Fibroblast of skin of left quadriceps (primary cell): ENCODE measurements at places on chromosomes 12 and 14.

GRCh38 chr14:65729566-65729965, 317.0 kb downstream of the FUT8 start:
- no peak for DNase-seq

DNA sequence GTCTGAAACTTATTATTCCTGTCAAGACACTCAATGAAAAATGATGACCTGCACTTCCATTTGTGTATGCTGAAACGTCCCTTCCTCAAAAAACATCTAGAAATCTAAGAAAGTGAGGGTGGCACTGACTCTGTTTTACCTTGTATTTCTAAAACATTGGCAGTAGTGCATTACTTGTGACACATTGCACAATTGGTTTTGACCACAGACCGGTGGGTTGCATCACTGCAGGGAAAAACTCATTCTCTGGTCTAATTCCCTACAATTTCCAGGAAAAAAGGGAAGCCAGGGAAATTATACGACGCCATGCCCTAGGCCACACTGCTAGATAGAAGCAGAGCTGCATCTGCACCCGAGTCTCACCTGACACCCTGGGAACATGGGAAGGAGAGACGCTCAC, 156.7 kb downstream of the NTF3 start:
- DNase-seq = no peak

DNA sequence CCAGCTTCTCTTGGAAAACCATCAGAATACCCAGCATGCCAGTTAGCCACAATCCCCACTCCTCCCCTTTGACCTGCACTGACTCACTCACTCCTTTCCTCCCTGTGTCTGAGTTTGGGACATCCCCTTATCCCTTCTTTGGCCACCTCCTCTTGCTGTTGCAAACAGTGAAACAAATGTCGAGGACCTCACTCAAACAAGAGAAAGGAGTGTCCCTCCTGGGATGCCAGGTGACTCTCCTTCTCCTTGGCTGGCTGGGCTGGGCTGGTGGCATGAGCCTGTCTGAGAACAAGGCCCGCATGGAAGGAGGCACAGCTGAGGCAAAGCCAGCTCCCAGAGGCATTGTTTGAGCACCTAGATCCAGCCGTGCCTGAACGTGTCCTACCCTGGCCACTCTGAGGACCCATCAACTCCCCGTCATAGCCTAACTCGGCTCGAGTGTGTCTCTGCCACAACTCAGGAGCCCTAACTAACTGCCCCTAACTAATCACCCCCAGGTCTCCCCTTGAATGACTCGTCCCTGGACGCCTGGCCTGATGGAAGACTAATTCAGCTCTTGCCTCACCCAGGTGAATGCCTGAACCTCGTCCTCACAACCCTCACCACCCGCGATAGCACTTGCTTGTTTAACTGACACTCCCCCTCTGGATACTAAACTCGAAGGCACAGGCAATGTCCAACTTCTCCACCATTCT, 43.0 kb downstream of the NCOR2 start:
- peak; percentile 59 for DNase-seq

DNA sequence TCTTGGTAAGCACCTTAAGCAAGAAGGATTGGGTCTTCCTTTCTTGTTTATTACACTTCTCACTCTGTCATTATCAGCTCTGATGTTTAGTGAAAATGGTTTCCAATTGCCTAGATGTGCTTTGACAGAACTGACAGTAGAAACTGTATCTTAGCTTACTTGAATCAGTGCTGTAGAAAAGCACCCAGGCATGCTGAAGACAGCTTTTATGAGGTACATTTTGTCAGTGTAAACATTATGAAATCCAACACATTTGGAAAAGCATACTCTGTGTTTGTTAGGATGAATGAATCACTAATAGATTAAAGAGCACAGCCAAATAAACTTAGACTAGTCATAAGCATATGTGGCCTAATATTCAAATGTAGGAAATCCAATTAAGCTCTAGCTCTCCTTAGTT, 290.2 kb upstream of the NPAS3 start:
- DNase-seq = peak; percentile 74

DNA sequence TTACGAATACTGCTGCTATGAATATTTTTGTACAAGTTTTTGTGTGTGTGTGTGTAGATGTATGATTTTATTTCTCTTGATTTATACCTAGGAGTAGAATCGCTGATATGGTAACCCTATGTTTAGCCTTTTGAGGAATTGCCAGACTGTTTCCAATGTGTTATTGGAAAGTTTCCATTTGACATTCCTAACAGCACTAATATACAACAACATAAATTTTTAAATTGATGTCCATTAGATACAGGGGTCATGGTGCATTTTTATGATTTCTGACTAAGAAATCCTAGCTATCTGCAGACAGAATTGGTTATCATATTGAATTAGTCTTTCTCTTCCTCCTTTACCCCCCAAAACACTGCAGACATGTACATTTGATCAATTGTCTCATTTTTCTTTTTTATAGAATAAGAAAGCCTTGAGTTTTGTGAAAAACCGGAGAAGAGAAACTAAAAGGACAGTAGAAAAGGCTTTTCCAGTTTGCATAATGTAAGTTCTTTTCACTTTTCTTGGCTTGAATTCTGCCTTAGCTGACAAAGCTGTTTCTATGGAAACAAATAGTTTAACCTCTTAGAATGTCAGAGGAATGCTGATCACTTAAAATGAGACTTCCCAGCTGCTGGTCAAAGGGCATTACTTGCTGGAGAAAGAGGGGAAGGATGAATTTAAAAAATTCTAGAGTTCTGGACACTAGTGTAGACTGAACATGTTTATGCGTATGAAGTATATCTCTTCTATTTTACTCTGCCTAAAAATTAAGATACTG, 28.2 kb downstream of the PALS1 start:
- DNase-seq = no peak

DNA sequence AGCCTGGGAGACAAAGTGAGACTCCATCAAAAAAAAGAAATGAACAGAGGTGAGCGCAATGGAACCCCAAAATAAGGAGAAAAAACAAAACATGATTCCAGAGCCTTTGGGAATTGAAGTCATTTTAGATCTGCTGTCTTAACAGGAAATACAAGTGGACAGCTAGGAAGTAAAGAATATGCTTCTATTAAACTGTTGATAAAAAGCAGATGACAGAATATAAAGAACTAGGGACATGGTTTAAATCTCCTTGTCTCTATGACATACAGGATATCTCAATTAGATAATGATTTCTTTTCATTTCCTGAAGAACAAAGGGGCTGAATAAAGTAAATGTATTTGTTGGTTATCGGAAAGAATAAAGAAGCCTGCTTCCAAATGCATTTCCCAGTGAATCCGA, 49.3 kb upstream of the ETV6 start:
- DNase-seq = no peak

GRCh38 chr12:25324861-25325260, 74.1 kb upstream of the KRAS start:
- no peak for DNase-seq

GRCh38 chr12:118307069-118307954, 65.4 kb downstream of the TAOK3 start:
- peak; percentile 88 for DNase-seq

DNA sequence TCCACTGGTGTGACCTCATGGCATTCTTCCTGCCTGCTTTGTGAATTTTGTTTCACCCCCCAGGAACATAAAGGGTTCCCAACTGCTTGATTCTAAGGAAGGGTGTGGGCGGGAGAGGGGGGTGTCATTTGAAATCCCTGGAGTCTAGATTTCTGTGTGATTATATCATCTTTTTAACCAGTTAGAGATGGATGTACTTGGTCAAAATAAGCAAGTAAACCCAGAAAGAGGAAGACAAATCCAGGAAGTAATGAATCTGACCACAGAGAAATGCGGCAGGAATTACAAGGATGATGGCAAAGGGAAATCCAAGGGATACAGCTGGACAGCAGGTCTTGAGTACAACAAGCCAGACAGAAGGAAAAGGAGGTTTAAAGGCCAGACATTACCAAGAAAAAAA, 38.9 kb downstream of the DMAC2L start:
- no peak for DNase-seq

DNA sequence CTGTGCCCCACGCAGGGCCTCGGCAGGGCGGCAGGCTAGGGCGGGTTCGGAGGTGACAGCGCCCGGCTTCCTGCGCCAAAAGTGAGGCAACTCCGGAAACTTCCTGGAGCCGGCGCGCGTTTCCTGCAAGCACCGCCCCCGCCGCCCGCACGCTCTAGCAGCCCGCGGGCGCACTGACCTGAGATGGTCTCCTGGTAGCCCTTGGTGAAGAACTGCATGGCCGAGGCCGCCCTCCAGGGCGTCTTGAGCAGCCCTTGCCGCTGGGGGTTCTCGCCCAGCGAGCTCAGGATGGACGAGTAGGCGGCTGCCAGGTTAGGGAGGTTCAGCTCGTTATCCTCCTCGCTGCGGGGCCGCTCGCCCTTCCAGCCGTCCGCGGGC, 494 bp downstream of the GCH1 start:
- DNase-seq = no peak

DNA sequence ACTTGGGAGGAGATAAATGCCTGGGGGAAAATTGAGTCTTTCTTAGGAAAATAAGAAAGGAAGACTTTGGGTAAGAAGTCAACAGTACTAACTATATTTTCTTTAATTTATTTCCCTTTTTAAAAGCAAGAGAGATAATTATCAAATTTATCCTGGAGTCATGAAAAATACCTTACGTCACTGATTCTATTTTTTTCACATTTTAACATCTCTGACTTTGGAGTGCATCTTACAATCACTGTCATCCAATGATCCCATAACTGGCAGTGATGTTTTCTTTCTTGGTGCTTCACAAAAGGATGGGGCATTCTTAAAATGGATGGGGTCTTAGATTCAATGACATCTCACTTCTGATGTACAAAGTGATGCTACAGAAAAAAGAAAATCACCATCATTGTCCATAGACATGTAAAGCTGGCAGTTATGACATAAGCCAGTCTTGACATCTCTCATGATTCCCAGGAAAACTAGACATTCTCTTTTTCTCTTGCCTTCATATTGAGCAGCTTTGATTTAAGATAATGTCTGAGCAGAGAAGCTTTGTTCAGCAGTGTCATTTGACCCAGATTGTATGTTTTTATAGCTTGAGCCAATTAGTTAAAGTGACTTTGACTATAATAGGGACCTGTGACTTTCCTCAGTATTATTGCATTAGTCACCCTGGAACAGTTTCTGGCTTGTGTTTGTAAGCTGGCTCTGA, 236.2 kb downstream of the EGLN3 start:
- DNase-seq = no peak

- peak; percentile 34 for DNase-seq
Observed at GRCh38 chr12:7433276-7433822, 10.6 kb downstream of the CD163L1 start.

- no peak for DNase-seq
Observed at GRCh38 chr12:126770188-126770587, 1496.8 kb upstream of the TMEM132C start.

DNA sequence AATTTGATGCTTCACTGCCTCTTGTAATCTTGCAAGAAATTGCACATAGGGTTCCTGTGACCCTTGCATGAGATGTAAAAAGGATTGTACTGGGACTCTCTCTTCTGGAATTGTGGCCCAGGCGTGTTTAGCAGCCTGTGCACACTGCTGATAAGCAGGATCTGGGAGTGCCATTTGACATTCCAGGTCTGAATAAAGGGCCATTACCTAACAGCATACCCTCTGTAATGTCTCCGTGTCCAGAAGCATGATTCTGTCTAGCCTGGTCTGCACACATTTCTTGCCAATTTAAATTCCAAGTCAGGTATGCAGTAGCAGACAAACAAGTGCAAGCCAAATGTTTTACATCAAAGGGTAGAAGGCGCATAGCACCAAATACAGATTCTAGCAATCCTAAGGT, 18.1 kb upstream of the MAPKAPK5 start:
- no peak for DNase-seq

- no peak for DNase-seq
Observed at GRCh38 chr14:72515779-72516770, 377.8 kb downstream of the DPF3 start.

DNA sequence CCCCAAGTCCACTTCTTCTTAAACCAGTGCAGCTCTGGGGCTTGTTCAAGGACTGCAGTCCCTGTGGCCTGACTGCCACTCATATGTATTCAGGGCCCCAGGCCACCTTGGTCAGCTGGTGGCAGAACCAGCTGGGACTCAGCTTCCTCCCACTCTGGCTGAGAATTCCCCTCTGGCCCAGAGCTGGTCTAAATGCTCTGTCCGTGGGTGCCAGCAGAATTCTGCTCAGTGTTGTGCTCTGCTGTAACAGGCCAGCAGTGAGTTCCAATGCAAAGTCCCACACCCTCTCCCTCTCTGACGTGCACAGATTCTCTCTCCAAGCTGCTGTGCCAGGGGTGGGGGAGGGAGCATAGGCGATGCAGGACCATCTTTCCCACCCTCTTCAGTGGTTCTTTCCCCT, 210.4 kb upstream of the RGS6 start:
- DNase-seq = no peak

DNA sequence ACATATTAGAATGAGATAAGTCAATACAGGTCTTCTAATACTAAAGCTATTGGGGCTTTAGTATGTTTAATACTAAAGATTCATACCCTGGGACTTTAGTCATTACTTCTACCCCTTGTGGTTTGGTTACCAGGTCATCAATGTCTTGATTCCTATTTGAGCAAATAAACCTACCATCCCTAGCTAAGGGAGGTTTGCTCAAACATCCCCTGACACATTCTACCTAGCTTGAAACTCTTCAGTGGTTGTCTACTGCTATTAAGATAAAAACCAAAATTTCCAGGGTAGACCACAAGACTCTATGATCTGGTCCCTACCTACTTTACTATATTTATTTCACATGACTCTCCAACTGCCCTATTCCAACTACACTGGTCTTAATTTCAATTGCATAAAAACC, 7.3 kb upstream of the C2CD5 start:
- DNase-seq = no peak

- no peak for DNase-seq
Observed at GRCh38 chr14:63713058-63713457, 14.8 kb downstream of the SGPP1 start.

DNA sequence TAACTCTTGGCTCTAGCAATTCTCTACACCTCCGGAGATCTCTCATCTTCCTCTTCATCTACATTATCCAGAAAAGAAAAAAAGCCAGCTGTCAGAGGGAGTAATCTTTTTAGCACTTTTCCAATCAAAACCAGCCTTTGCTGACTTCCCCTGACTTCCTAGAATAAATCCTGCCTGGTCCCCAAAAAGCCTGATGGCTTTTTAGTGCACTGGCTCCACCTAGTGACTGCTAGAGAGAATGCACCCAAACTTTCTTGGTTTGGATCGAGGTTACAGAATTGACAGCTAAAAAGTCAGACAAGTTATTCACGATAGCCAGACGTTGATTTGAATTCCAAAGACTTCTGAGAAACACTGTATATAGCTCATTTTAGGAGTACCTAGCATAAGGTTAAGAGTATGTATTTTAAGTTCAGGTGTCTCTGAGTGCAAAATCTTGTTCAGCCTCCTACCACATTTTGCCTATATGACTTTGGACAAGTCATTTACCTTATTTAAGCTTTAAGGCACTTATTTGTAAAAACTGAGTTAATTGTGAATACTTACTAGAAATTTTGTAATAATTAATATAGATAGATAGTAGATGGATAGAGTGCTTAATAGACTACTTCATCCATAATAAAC, 185.7 kb upstream of the GRIN2B start:
- peak; percentile 18 for DNase-seq

GRCh38 chr14:85399186-85399585, 130.8 kb upstream of the FLRT2 start:
- DNase-seq = no peak

GRCh38 chr12:3293446-3294161, 197.4 kb upstream of the PRMT8 start:
- no peak for DNase-seq

GRCh38 chr14:101858791-101859537, 97.5 kb downstream of the PPP2R5C start:
- DNase-seq = no peak

GRCh38 chr14:105879867-105880561, 353.6 kb downstream of the TMEM121 start:
- DNase-seq = no peak
